NCI-H460 (cell line): ENCODE measurements at places on chromosomes 7 and 10. TPM values are rescaled to one million over a fixed set of nuclear protein-coding genes. Genes with fewer than 3 reads are reported as not detected.

DNA sequence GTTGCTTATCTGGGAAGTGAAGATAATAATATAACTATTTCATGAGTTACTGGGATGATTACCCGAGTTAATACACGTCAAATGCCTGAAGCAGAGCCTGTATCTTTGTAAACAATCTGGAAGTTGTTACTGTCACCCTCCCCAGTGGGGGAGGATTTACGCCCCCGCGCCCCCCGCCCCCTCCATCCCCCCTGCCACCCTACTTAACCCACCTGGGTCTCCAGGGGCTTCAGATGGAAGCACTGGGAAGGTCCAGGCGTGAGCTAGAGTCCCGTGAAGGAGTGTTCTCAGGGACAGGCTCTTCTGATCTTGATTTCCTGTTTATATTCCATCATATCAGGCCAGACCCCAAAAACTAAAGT is 691 bp upstream of the PPA1 start:
- no peak for DNase-seq

- DNase-seq, result no peak
Measured at GRCh38 chr7:108442039-108442568, 14.1 kb downstream of the NRCAM start.

GRCh38 chr7:22270371-22270770 is 86.6 kb downstream of the RAPGEF5 start:
- DNase-seq, result no peak

- no peak for DNase-seq
Measured at GRCh38 chr10:110865809-110866482, 5.8 kb upstream of the PDCD4 start.

GRCh38 chr10:17216217-17216900 is 11.7 kb upstream of the VIM start:
- peak; percentile 55 for DNase-seq

DNA sequence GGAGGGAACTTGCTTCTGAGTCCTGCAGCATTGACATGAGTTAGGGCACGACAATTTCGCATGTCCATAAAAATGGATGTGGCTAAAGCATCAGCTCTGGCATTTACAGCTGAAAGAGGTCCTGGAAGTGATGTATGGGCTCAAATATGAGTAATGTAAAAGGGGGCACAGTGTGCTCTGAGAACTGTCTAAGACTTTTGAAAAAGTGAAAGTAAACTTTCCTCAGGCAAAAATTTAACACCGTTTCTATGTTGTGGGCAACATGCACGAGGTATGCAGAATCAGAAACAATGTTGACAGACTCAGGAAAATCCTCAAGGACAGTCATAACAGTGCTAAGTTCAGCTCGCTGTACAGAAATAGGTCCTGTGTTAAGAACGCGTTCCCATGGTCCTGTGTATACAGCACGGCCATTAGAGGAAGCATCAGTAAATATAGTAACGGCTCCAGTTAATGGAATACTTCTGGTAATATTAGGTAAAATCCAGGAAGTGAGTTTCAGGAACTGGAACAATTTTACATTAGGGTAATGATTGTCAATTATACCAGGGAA is 37.9 kb upstream of the AKR1C2 start:
- no peak for DNase-seq

- DNase-seq, result no peak
Measured at GRCh38 chr7:108310351-108310750, 145.9 kb downstream of the NRCAM start.

- DNase-seq, result no peak
Measured at GRCh38 chr10:31358688-31359330, 39.8 kb downstream of the ZEB1 start.

- no peak for DNase-seq
Measured at GRCh38 chr10:33869028-33869427, 534.6 kb upstream of the NRP1 start.

DNA sequence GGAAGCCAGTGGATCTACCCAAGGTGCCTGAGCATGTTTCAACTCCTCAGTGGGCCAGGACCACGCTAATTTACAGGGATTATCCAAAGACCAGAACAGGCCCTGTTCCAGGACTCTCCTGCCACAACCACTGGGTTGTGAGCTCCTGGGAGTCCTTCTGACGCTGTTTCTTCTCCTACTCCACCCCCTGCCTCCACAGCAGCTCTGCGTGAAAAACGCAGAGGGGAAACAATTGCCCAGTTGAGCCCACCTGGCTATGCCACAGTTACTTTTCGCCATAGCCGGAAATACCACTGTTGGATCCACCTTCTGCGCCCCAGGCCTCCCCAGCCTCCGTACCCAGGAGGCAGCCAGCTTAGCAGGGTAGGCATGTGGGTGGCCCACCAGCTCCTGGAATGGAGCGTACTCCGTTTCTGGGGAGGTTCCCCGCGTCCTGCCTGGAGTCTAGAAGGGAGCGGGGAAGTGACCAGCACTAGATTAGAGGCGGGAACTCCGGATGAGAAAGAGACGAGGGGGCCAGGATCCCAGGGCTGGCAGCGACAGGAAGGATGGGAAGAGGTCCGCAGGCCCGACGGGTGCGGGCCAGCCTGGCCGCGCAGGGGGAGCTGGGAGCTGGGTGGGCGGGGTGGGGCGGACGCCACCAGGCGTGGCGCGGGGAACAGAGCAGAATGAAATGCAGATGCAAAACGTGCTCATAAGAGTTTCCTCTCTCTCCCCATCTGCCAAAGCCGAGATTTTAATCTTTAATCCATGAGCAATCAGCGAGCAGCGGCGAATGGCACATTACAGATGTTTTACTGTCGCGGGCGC is 32.1 kb upstream of the PAX2 start:
- DNase-seq, result no peak

- DNase-seq, result no peak
Measured at GRCh38 chr10:28980264-28980663, 302.9 kb downstream of the BAMBI start.

- no peak for DNase-seq
Measured at GRCh38 chr7:22332461-22332870, 24.5 kb downstream of the RAPGEF5 start.

DNA sequence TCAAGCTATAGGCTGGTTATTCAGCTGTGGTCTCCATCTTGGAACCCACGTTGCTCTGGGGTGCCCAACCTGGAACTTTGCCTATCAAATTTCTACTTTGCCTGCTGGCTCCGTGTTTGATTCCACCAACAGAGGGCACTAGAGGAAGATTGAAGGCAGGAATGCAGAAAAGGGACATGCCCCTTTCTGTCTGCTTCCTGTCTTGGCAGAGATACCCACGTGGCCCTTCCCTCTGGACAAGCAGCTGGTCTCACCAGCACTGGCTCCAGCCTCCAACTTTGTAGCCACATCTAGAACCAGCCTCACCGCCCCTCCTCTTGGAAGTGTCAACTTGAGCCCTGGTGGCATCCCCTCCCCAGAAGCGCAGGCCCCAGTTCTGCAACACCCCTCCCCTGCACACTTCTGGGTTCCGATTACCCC is 52.1 kb upstream of the ZNF438 start:
- peak; percentile 43 for DNase-seq

- no peak for DNase-seq
Measured at GRCh38 chr7:157715938-157716280, 379.1 kb downstream of the DNAJB6 start.

- DNase-seq, result no peak
Measured at GRCh38 chr7:96312502-96312901, 9.4 kb downstream of the SLC25A13 start.

GRCh38 chr10:123551259-123551658 is 114.9 kb upstream of the GPR26 start:
- DNase-seq, result no peak

GRCh38 chr7:157027568-157028198 is 17.2 kb upstream of the MNX1 start:
- no peak for DNase-seq

DNA sequence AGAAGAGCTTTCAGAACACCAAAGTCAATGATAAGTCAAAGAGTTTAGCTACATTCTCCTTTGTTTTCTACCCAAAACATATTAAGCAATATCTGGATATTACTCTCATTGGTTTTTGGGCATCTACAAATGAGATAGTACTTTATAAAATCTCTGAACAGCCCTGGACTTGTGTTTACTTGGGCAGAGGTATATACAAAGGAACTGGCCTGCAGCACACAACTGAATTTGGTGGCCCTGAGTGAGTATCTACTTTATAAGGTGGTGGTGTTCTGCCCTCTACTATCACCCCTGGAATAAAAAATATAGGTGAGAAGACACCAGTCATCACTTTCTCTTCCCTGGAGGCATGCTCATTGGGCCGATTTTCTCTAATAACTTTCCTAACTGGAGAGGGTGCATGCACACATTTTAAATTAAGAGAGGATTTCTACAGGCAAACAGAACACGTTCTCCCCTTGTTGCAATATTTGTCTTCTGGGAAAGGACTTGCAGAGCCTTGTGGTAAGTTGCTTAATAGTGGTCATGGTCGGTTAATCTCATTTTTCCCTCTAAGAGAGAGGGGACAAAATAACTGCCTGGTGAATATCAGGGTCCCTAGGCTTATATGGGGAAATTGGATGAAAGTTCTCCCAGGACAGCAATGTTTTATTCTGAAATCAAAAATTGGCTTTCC is 41.1 kb downstream of the OTUD1 start:
- DNase-seq, result no peak

DNA sequence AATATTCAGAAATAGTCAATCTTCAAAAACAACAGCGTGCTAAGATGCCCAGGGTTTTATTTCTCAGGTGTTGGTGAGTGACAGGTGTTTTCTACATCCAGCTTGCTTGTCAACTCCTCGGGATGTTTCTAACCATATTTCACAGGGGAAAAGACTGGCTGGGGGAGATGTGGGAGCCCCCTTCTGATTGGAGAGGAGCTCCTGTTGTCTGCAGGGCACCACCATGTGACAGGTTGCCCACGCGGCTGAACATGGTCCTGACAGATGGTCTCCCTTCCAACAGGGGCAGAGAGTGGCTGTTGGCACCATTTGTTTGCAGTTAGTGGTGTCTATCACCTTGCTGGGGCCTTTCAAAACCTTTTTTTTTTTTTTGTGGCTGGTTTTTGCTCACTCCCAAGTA is 16.5 kb upstream of the GPR26 start:
- DNase-seq, result no peak

DNA sequence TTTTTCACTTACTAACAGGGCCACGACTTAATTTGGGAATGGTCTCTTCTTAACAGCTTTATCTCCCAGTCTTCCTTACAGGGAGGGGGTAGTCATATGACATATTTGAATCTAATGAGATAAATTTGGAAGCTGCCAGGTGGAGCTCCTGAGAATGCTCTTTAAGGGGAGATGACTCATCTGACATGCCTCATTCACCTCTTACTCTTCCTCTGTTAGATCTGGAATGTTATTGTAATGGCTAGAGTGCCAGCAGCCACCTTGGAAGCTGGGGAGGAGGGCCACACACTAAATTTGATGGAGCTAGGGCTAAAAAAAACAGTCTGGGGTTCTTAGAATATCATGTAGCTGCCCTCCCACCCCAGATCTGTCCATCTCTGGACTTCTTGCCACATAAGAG is 22.7 kb downstream of the HECW1 start:
- DNase-seq, result no peak

DNA sequence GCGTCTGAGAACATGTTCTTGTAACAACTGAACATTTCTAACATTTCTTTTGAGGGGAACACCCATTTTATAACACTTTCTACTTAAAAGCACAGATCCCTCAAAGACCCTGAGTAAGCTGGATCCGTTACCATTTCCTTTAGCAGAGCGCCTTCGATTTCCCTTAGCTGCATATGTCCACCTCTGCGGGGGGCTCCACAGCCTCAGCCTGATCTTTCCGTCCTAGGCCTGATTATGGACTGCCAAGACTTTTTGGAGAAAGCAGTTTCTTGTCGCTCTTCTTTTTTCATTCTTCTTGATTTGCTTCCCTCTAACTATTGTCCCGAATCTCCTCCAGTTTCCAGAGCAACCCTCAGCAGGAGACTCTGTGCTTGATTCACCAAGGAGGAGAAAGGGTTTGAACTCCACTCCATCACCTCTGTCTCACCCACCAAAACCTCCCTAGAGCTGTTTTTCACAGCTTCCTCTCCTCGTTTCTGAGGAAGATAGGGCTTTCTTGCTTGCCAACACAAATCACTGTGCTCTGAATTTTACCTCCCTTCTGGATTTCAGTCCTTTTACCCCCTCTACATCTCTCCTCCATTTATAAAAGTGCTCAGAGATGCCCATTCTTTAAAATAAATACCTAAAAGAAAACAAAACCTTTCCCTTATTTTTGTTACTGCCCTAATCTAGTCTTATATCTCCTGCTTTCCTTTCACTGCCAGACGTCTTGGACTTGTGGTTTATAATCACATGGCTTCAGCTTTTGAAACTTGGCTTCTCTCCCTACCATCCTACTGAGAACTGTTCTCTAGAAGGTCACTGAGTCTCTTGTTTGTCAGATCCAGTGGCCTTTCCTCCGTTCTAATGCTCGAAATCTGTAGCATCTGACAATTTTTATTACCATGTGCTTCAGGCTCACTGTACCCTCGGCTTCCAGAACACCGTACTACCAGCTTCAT is 30.5 kb upstream of the ZRANB1 start:
- no peak for DNase-seq

- no peak for DNase-seq
Measured at GRCh38 chr10:1567742-1568495, 169.4 kb downstream of the ADARB2 start.

GRCh38 chr10:5752301-5752871 is 60.8 kb downstream of the GDI2 start:
- DNase-seq, result no peak

DNA sequence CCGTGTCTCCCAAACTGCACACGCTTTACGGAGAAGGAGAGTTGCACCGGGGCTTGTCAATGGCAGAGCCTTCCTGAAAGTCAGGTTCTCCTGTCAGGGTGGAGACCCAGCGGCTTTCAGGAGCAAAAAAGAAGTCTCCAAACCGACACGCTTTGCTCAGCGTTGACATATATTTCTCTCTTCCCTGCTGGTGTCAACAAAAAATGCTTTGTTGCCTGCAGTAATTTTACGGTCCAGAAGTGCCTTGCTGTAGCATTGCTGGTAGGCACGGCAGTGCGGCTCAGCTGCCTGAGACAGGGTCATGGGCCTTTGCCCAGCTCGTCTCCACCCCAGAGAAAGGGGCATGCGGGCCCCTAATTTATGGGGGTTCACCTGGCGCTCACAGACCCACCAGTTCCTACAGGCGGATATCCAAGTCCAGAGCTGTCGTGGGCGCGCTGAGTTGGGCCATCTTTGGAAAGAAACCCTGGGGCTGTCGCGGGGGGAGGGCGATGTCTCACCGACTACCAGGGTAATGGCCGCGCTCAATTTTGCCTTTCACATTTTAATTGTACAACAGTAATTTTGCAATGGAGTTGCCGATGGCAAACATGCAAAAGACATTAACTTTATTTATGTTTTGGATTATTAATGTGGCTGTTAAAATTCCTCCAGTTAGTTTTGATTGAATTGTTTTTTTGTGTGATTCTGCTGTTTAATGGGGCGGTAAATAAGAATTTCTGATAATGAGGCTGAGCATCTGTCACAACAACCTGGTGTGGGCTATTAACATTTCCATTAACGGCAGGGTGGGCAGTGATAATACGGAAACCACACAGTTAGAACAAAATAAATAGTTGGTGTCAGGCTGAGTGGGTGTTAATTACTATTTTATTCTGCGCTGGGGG is 478.2 kb upstream of the FOXK1 start:
- no peak for DNase-seq

MICU1 gene
- total RNA-seq, result 46.4 and 49.9 TPM in 2 replicates

HOGA1 gene
- total RNA-seq, result 1.4 TPM in 2 replicates

SUN3 gene
- not detected in 2 replicates for total RNA-seq

KIF11 gene
- 39.3 and 40.2 TPM in 2 replicates for total RNA-seq

SLK gene
- total RNA-seq, result 59.3 and 62.3 TPM in 2 replicates

NPY gene
- total RNA-seq, result not detected in 2 replicates

KLF14 gene
- not detected in 2 replicates for total RNA-seq

MET gene
- total RNA-seq, result 77.6 and 80.5 TPM in 2 replicates

C7orf57 gene
- total RNA-seq, result 0.12 TPM in 1 of 2 replicates, not detected in the other

NKX2-3 gene
- 0.25 and 0.32 TPM in 2 replicates for total RNA-seq

HTR5A gene
- total RNA-seq, result not detected in 2 replicates

LRRD1 gene
- total RNA-seq, result not detected in 2 replicates

TEX47 gene
- total RNA-seq, result not detected in 2 replicates

CLCN1 gene
- 0.07 TPM in 1 of 2 replicates, not detected in the other for total RNA-seq
